Cardiac atrium fibroblast (primary cell): ENCODE measurements at places on chromosomes 2 and 18. TPM values are rescaled to one million over a fixed set of nuclear protein-coding genes. Genes with fewer than 3 reads are reported as not detected.

INSIG2 gene
- 13.7 and 15.7 TPM in 2 replicates for total RNA-seq

ASPRV1 gene
- 0.18 TPM in 1 of 2 replicates, not detected in the other for total RNA-seq

SERPINB5 gene
- not detected in 2 replicates for total RNA-seq

UGT1A5 gene
- not detected in 2 replicates for total RNA-seq

TMEM17 gene
- 1.4 and 1.5 TPM in 2 replicates for total RNA-seq

PXDN gene
- total RNA-seq, result 441 and 588 TPM in 2 replicates

FIGN gene
- total RNA-seq, result 0.36 and 0.81 TPM in 2 replicates

NMS gene
- not detected in 2 replicates for total RNA-seq

C2orf92 gene
- total RNA-seq, result 2.3 TPM in 1 of 2 replicates, not detected in the other

IKZF2 gene
- 15.2 and 18.6 TPM in 2 replicates for total RNA-seq
